ENCODE measurements at places on chromosomes 4 and X. TPM values are rescaled to one million over a fixed set of nuclear protein-coding genes. Genes with fewer than 3 reads are reported as not detected.

Gene SYN1
- polyA plus RNA-seq, result 0.14 TPM

Gene LDOC1
- polyA plus RNA-seq, result 19.1 TPM

Gene CXCR3
- polyA plus RNA-seq, result 0.69 TPM

Gene SYP
- polyA plus RNA-seq, result 0.75 TPM

Gene PCDH10
- polyA plus RNA-seq, result 0.06 TPM

Gene PNMA6F
- polyA plus RNA-seq, result not detected

Gene FHIP1A
- 4.6 TPM for polyA plus RNA-seq

Gene SPANXA1
- polyA plus RNA-seq, result not detected

Gene KCND1
- polyA plus RNA-seq, result 0.25 TPM

Gene TMSB15A
- polyA plus RNA-seq, result 0.36 TPM

Gene DRD5
- polyA plus RNA-seq, result not detected

Gene VSIG4
- polyA plus RNA-seq, result 4.0 TPM

Gene MEPE
- polyA plus RNA-seq, result not detected

Gene PAGE1
- polyA plus RNA-seq, result not detected

Gene SLC16A2
- 2.4 TPM for polyA plus RNA-seq

Gene MAGEA2B
- polyA plus RNA-seq, result not detected

Gene ZC4H2
- polyA plus RNA-seq, result 2.8 TPM

Gene NKX3-2
- 0.04 TPM for polyA plus RNA-seq

Gene DUSP21
- polyA plus RNA-seq, result not detected

Gene ZNF157
- polyA plus RNA-seq, result 0.08 TPM

All from esophagus (tissue), 2 donors.